ENCODE measurements at places on chromosomes 3 and 15.

- no peak for DNase-seq
Measured at GRCh38 chr3:194518652-194519051, 31.9 kb upstream of the ATP13A3 start.

GRCh38 chr3:13189639-13190377 lies 116.6 kb upstream of the IQSEC1 start:
- peak; percentile 45 for DNase-seq

DNA sequence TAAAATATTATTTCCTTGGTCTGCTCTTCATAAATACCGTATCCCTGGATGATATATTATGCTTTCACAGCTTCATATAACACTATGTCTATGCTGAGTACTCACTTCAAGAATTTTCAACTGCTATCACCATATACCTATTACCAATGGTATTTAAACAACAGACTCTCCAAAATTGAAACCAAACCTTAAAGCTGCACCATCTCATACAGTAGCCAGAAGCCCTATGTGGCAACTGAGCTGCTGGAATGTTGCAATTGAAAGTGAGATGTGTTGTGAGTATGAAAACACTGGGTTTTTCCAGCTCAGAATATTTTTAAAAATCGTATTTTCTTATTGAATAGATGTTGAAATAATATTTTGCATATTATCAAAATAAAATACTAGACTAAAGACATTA lies 130.1 kb upstream of the GOLGA6L6 start:
- DNase-seq: no peak

DNA sequence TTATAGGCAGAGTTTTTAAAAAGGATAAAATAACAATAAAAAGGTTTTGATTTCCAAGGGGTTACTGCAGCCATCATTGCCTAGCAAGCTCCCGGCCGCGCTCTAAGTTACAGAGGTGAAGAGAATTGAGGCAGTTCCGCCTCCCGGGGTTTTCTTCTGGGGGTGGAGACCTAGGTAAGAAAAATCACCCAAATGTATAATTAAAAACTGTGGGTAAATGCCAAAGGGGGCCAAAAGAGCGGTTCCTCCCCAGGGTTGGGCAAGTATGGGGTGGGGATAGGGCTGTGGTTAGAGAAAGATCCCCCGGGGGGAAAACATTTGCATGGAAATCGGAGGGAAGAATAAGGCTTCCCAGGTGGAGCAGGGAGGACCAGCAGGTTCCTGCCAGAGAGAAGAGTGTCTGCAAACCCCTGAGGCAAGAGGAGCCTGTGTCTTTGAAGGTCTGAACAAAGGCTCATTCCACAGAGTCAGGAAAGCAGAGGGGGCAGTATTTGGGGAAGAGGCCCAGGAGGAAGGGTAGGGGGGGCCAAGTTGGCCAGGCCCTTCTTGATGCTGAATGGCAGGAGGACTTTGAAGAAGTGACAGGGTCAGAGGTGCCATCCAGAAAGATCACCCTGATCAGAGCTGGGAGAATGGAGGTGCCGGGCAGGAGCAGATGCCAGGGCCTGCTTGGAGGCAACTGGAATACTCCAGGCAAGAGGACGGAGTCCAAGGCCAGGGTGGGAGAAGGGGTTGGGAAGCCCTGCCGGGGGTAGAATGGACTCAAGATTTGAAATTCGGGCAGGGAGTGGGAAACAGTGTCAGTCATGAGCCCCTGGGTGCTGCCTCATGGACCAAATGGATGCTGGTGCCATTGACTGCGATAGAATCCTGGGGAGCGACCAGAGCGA lies 152.9 kb upstream of the RGMA start:
- DNase-seq: no peak

DNA sequence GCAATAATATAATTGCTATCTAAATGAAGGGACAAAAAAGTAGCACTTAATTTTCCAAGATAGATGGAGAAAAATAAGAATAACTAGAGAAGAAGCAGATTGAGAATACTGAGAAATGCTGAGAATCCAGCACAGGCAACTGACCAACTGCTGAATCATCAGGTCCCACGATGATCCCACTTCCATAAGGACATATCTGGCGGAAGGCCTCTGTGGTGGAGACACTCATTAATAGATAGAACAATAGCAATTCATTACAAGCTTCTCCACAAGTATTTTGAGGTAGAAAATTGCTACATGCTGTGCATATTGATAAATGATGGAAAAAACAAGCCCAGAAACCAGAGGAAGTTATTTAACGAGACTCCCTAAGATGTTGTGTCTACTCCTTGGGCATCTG lies 105.9 kb downstream of the DUT start:
- DNase-seq: no peak

DNA sequence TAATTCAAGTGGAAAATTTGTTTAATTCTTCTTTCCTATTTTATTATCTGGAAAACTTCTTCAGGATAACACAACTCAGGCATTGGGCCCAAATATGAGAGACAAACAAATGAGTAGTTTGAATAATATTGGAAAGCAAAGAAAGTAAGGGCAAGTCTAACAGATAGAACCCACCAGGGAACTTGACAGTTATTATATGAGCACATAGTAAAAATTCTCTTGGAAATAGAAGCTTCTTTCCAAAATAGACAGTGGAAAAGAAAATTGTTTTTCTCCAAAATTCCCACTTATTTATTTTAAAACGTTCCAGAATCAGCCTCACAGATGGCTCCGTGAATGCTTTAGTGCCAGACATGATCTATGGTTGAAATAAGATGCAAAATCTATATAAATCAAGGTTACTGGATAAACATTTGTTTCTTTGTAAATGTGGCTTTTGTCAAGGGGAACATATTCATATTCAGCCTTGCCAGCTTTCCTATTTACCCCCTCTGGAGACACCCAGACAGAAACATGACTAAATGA lies 23.9 kb downstream of the LDHAL6B start:
- no peak for DNase-seq

- DNase-seq: no peak
Measured at GRCh38 chr3:195763843-195764825, 43.4 kb downstream of the MUC20 start.

- no peak for DNase-seq
Measured at GRCh38 chr3:148147903-148148302, 549.8 kb upstream of the AGTR1 start.

DNA sequence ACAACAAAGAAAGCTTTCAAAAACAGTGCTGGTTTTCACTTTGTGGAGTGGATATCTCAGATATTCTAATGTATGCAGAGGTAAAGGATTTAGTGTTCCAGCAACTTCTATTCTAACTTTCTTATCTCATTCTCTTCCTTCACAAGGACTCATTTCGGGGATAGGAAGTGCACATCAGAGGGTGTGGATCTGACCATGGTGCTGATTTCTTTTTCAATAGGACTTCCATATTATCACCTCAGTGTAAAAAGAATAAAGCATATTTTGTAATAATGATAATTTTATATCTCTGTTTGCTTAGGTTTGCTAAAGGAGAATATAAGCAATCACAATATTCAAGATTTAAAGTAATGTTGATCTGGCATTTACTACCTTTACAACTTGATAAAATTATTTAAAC lies 12.5 kb upstream of the CADM2 start:
- peak; percentile 8 for DNase-seq

GRCh38 chr3:50554553-50554952 lies 13.0 kb downstream of the C3orf18 start:
- DNase-seq: no peak

DNA sequence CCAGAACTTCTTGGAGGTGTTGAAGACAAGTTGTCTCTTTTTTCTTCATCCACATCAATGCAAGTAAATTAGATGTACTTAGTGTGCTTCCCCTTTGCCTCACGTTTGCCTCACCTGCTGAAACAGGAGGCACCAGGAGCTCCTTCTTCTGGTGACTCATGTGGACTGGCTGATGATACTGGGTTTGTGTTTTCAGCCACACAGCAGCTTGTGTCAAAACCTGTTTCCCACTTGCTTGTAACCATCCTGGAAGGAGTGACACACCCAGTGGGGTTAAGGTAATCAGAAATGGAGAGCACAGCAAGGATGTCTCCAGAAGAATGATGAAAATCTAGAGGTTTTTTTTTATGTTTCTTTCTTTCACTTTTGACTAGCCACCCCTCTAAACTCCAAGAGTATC lies 143.3 kb upstream of the RBMS3 start:
- no peak for DNase-seq

- peak; percentile 3 for DNase-seq
Measured at GRCh38 chr3:126124148-126124868, 40.4 kb upstream of the SLC41A3 start.

DNA sequence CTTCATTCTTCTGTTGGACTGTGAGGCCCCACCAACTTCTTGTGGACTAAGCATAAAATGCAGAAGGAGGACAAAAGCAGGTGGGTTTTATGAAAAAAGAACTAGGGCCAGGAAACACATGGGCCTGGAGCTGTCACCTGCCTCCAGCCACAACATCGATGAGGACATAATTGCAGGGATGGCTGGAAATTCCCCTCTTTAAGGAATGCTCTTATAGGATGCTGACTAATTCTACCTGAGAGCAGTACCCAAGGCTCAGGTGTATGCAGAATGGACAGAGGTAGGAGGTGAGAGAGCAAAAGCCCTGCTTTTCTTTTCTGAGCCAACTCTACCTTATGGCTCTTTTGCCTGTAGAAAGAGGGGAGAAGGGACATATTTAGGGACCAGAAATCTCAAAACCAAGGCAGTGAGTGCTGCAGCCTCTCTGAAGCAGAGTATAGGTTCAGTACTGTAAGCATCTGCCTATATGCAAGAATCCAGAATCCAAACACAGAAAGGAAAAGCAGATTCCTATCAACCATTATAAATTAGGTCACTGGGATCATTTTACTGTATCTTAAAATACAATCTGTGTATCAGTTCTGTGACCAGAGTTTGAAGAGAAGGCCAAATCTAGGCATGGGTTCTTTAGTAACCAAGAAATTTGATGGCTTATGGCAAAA lies 205.3 kb upstream of the WNT5A start:
- DNase-seq: no peak

- no peak for DNase-seq
Measured at GRCh38 chr15:25713736-25714537, 149.2 kb downstream of the ATP10A start.

- no peak for DNase-seq
Measured at GRCh38 chr3:4271834-4272233, 31.3 kb upstream of the SETMAR start.

DNA sequence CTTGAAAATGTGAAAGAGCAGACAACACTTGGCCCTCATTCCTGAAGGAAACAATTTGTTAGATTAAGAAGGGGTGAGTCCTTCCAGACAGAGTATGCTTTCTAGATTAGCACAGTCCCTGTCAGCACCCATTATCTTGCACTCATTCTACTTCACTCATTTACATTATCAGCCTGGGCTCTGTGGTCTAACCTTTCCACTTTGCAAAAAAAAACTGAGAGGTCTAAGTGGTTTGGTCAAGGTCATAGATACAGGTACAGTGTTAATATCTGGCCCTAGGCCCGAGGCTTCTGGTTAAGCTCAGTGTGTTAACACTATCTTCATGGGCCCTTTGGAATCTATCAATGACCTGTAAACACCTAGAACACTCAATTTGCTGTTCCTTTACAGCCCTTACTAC lies 123.4 kb upstream of the LRRN1 start:
- DNase-seq: no peak

- peak; percentile 79 for DNase-seq
Measured at GRCh38 chr3:44976002-44976815, at the start of the genes EXOSC7 and ZDHHC3. EXOSC7 (plus strand) TSS chr3:44976244; CDS start chr3:44976278, 34 bp downstream. ZDHHC3 (minus strand) TSS chr3:44976174; CDS start chr3:44959436, 16,738 bp downstream.

- DNase-seq: no peak
Measured at GRCh38 chr3:105758451-105758850, 110.4 kb downstream of the CBLB start.

DNA sequence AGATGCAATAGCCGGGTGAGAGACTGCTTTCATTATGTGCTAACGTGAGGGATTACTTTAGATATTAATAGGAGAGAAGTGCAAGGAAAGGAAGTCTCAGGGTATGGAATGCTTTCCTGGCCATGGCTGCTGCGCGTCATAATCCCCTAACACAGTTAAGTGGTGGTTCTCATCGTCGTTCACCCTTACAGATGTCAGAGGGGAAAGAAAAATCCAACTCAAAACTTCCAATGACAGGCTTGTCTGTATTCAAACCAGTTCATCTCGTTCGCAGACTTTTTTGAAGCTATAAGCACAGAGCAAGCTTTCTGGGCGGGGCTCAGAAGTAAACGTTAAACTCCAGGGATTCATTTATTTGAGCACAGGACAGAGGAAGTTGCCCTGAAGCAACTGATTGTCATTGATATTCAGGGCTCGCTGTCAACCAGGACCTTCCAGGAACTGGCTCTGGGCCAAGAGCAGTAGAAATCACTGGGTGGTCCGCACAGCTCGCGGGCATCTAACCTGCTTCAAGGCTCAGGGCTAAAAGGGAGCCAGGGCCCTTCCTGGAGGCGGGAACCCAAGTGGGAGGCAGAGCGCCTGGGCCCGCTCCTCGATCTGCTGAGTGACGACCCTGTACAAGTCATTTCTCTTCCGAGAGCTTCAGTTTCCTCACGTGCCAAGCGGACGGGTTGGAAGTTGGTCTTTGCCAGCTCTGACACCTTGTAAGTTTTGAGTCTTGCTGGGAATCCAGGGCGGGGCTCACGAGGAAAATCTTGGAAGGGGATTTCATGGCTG lies 1.1 kb upstream of the LPP start:
- peak; percentile 26 for DNase-seq

DNA sequence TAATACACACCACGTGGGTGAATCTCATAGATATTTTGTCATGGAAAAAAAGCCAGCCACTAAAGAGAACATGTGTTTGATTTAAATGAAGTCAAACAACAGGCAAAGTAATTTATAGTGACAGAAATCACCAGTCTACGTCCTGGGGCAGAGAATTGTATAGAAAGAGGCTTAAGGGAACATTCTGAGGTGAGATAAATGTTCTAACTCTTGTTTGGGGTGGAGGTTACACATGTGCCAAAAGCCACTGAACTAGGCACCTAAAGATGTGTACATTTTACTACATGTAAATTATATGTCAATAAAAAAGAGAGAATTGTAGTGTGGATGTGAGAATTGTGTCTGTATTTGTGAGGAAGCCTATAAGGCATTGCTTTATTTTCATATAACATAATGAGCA lies 184.9 kb downstream of the NEK10 start:
- DNase-seq: no peak

DNA sequence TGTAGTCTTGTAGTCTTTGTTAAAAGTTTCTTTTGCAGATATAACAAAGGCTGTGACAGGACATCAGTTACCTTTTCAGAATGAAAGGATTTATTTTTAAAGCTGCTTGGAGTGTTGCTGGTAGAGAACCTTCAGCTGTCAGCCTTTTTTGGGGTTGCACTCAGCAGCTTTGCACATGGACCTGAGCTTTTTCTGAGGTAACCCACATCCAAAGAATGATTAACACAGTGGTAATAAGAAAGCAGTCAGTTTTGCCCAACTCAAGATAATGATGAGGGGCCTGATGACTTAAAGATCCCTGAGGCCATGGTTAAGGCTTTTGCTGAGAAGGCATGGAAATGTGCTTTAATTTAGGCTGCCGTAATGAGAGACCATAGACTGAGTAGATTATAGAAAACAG lies 1042.7 kb downstream of the PLOD2 start:
- no peak for DNase-seq

- DNase-seq: no peak
Measured at GRCh38 chr3:98743071-98743470, 20.1 kb upstream of the ST3GAL6 start.

DNA sequence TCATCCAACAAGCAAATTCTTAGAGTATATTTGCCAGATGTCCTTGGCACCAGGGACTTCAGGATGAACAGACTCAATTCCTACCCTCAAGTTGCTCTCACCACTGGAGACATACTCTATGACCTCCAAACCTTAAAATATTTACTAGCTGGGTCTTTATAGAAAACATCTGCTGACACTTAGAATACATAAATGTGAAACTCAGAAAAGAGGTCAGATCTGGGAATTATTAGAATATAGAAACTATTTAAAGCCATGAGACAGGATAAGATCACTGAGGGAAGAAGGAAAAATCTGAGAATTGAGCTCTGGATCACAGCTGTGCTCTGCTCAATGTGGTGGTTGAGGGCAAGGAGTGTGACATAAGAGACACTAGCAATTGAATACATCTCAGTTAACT lies 695.4 kb upstream of the UBE2E2 start:
- DNase-seq: no peak
